Activated naive CD8-positive, alpha-beta T cell treated with anti-CD3 and anti-CD28 coated beads, Interleukin-2, amount 50 U/mL, for 24 hours (primary cell): ENCODE measurements at places on chromosomes 4 and X.

DNA sequence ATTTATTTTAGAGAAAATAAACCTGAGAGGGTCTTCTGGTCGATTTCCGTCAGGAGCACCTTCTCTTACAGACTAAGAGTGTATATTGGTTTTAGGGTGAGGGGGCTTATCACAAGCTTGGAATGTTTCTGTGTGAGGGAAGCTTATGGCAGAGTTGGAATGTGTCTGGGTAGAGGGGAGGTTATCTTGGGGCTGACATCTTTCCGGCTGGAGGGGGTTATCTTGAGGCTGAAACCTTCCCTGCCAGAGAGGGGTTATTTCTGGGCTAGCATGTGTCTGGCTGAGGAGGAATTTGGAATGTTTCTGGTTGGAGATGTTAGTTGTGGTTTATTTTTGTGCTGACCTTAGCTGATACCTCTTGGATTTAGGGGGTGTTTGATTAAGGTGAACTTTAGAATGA is 1312.1 kb downstream of the ADGRL3 start:
- DNase-seq = no peak

DNA sequence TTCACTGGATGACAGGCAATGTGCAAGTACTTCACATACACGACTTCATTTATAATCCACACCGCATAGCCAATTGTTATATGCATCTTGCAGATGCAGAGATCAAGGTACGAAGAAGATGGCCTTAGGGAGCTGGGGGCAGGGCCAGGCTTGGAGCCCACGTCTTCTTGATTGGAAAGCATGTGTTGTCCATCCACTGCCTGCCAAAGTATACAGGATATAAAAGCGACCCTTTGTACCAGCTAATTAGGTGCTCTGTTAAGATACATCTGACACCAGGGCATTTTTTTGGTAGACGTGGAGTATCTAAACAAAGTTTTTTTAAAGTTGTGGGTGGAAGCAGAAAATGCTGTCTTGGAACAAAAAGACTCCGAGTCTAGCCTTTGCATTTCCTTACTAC is 1.4 kb downstream of the C4orf36 start:
- DNase-seq = no peak

GRCh38 chrX:16931855-16932575 is 14.4 kb upstream of the REPS2 start:
- DNase-seq = no peak

DNA sequence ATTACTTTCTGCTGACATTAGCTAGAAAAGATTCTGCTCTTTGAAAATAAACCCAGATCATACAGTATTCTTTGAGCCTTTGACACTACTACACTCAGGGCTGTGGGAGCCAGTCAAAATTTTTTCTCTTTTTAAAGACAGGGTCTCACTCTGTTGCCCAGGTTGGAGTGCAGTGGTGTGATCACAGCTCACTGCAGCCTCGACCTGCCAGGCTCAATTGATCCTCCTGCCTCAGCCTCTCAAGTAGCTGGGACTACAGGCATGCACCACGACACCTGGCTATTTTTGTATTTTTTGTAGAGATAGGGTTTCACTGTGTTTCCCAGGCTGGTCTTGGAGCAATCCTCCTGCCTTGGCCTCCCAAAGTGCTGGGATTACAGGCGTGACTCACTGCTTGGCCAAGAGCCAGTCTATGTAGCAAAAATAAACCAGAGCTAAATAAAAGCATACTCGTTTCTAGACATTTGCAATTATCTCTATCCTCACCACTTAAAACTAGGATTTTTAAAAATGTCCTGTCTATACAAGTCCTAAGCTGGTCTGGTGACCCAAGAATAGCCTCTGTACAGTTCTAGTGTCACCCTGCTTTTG is 43.2 kb downstream of the AKAP4 start:
- DNase-seq = no peak

DNA sequence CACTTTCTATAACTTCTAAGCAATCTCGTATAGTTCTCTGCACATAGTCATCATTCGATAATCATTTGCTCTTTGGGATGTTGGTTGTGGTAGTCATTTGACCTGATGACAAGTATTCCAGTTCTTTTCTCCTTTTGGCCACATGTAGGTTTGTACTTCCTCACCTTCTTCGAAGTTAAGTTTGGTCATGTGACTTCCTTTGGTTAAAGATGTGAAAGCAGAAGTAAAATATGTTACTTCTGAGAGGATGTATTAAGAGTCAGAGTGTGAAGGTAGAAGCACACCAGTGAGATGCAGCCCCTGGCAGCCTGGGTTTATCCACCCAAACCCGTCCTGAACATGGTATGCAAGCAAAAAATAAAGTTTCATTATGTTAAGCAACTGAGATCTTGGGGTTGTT is 48.9 kb upstream of the ZNF518B start:
- DNase-seq = no peak

DNA sequence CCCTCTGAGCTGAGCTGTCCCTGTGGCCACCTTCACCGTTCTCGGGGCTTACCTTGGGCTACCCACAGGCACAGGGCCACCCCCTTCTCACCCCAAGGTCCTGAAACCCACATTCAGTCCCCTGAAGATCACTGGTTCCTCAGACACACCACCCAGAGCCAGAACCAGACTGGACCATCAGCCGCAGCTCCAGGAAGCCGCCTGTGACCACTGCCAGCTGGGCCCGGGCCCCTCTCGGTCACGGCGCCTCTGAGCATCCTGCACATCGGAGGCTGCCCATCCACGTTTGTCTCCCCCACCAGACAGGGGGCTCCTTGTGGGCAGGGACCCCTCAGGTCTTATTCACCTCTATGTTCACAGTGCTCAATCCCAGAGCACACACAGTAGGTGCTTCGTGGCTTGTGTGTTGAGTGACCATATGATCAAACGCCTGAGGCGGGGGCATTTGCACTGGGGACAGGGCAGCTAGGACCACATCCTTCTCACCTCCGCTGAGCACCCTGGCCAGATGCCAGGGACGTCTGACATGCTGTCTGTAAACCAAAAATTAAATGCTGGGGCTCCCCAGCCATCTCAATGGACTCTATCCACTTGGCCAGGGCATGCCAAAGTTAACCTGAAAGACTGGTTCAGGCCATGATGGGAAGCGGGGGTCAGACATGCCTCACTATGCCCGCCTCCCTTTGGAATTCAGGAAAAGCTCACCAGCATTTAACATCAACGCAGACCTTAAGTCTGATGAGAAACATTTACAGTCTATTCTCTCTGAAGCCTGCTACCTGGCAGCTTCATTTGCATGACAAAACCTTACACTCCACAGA is 109.4 kb upstream of the AFAP1 start:
- no peak for DNase-seq
